ENCODE measurements at places on chromosomes 6 and 20.
A peak's percentile ranks its signal among the peaks of the same experiment; 100 is the strongest.

GRCh38 chr6:48417927-48418326 lies 306.9 kb upstream of the PTCHD4 start:
- DNase-seq = no peak

GRCh38 chr6:79441192-79441591 lies 96.0 kb downstream of the LCA5 start:
- DNase-seq = no peak

DNA sequence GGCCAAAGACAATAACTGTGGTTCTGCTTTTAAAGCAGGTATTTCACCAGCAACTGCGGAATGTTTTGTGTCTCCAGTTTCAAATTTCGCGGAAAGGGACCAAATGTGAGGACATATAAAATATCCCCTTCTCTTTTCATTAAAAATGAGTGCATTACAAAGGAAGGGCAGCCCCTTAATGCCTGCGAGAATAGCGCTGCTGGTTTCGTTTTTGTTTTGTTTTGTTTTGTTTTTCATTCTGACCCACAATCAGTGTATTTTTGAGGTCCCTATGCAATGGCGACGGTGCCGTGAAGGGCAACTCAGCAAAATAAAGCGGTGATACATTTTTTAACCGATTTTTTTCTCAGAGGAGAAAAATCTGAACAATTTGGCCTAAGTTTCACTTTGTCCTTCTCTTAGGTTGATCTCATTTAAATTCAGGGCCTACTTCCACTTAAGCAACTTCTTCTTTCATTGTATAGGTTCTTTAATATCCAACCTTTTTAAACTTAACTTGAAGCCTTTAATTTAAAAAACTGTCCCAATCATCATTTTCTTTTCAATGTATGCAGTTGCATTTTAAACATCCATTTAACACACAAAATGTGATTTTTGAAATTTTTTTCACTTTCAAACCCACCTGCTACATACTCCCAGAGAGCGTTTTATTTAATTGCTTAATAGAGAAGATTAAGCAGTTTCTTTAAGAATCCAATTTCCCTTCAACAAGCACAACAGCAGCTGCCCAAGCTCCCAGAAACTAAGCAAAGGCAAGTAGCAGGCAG lies 2.9 kb upstream of the HIVEP2 start:
- no peak for DNase-seq

GRCh38 chr6:128389820-128390534 lies 130.4 kb downstream of the PTPRK start:
- DNase-seq = peak; percentile 35

DNA sequence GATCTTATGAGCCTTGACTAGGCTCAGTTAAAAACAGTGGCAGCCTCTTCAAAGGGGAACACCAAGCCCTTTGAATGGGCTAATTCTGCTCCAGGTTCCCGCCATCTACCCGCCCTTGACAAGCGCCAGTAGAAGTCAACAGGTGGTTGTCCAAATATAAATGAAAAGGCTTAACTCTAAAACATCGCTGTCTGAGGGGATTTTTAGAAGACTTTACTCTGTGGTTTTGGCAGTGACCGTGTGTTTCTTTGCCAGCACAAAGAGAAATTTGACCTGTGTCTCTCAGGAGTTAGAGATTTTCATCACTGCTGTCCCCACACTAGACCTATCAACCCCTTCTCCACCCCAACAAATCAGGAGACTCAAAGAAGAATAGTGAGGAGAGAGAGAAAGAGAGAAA lies 19.8 kb upstream of the SIM1 start:
- no peak for DNase-seq

GRCh38 chr6:34021554-34022190 lies 124.2 kb downstream of the GRM4 start:
- DNase-seq = no peak

DNA sequence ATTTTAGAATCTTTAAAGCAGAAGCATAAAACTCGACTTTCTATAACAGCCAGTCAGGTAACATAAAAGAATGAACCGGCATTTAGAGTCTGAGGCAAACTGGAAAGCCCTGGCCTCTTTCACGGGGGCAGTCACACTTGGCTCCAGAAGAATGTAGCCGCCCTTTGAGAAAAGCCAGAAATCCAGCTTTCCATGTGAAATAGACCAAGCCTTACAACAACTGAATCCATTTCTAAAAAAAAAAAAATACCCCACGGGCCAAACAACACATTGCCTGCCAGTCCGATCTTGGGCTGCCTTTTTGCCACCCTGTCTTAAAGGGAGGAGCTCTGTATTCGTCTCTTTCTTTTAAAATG lies 252.9 kb upstream of the TAB2 start:
- DNase-seq = no peak
